ENCODE measurements at places on chromosomes 2 and 18.

- no peak for DNase-seq
These were observed 171.6 kb downstream of the PLCL1 start for GRCh38 chr2:197975931-197976519.

- DNase-seq: no peak
These were observed 254.2 kb downstream of the GALNT13 start for GRCh38 chr2:154125891-154126290.

GRCh38 chr2:60710707-60711106 lies 45.4 kb upstream of the PAPOLG start:
- no peak for DNase-seq

- peak; percentile 59 for DNase-seq
These were observed 47.0 kb downstream of the IWS1 start for GRCh38 chr2:127479219-127479825.

DNA sequence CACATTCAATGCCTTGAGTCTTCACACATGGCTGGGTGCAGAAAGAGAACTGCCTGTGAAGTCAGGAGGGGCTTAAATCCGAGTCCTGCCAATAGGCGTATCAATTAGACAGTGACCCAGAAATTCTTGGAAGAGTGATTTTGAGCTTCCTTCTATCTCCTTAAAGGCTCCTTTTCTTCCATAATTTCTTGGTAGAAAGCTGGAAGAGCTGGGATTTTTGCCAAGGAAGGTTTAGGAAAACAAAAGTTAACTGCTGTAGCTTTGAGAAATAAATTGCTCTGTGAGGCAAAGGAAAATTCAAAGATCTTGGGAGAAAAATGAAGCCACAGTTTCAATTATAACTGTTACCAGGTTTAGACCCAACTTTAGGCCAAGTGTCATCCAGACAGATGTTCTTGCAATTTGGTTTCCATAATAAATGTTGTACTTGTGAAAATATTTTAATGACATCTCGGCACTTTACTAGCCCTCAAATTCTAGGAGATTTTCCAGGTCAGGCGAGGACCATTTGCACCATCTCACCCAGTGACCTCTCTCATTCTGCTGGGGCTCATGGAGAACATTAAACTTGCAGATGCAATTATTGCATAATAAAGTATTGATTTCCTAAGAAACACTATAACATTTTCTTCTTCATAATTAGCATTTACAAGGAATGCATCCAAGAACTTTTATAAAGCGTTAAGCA lies 329.7 kb upstream of the MEIS1 start:
- no peak for DNase-seq

GRCh38 chr2:144663207-144663606 lies 143.3 kb upstream of the ZEB2 start:
- no peak for DNase-seq

DNA sequence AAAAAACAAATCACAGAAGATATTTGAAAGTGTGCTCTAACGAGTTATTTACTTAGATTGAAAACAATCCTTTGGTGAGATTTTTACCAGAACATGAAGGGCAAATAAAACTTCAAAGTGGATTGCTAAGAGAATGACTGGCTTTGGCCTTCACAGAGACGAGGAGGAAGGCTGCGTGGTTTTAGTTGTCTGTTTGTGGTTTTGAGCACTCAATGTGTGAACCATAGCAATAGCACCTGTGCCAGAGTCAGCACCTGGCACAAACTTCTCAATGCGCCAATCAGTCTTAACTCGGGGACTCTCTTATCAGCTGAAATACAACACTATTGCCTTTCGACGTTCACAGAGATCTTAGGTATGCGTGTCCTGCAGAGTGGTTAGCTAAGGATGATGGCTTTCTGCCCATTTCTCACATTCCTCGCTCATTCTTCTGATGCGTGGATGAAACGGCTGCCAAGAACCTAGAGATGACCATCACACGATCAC lies 70.0 kb downstream of the MBP start:
- DNase-seq: peak; percentile 94

GRCh38 chr2:183490914-183491313 lies 366.7 kb downstream of the NUP35 start:
- no peak for DNase-seq

DNA sequence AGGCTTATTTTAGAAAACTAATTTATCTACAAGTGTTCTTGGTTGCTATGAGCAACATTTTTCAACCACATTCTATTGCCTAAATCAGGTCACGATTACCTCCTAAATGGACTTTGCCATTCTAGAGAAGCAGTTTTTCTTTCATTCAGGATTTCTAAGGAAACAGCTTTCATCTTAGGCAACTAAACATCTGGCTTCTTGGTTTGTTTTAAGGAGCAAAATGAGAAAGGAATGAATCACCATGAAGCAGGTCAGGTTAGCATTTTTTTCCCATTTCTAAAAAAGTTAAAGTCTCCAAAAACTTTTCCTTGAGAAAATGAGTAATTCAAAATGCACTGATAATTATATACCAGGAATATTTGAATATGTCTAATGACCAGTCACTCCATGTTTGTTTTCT lies 114.8 kb downstream of the GAREM1 start:
- no peak for DNase-seq

DNA sequence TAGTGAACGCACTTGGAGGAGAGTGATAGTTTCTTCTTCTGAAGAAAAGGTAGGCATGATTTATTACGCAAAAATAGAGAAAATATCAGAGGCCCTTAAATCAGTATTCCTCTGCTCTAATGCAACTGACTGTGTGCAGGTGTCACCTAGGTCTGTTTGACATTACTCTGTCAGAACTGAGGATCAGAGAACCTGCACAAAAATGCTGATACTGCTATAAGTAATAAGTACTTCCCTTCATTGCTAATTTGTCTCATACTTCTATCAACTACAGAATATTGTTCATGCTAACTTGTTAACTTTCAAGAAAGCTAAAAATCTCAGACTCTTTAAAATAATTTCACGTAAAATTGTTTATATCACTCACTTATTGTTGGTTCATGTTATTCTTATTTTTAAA lies 358.5 kb downstream of the ZNF804A start:
- DNase-seq: no peak

GRCh38 chr2:216681683-216682082 lies 13.7 kb downstream of the IGFBP5 start:
- no peak for DNase-seq

GRCh38 chr18:79702906-79703305 lies 23.3 kb downstream of the CTDP1 start:
- no peak for DNase-seq

GRCh38 chr2:217535957-217536708 lies 466.7 kb downstream of the TNS1 start:
- DNase-seq: no peak

DNA sequence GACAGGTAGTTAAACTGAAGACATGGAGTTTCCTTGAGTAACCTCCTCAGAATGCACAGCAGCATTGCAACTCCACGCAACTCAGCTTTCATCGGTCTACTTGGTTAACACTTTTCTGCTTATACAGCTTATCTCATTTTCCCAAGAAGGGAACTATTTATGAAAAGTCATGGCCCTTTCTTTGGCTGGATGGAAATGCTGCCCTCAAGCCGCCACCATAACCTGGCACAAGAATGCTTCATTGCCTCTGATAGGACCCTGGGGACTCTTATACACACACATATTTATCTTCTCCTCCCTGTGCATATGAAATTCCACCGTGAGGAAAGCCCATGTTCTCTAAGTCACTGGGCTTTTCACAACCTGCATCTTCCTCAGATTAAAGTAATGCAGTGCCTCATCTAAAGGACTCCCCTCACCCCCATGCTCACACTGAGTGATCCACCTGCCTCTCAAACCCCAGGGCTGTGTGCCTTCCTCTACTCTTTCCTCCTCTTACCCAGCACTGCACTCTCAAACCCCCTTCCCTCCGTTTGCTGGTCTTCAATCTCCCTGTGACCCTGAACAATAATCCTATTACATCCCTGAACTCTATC lies 192.0 kb upstream of the HNRNPA3 start:
- no peak for DNase-seq

- DNase-seq: no peak
These were observed 195.9 kb downstream of the RTP5 start for GRCh38 chr2:242065426-242065825.

DNA sequence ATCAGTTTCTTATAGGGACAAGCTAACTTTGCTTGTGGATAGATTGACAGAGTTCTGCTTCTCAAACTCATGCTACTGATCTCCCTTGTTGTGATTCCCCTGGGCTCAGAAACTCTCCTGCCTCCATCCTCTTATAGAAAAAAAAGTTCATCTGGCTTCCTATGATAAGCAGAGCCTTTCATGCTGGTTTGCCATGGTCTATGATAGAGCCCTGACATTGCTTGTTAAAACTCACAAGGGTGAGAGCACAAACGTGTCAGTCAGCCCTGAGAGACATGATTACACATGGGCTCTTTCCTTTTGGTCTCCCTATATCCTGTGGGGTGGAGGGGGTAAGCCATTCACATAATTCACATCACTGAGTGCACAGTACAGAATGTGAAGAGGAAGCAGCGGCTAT lies 121.8 kb downstream of the TDRD15 start:
- no peak for DNase-seq

Measured in GM12865 (cell line).